ENCODE measurements at places on chromosomes 16 and 17. TPM values are rescaled to one million over a fixed set of nuclear protein-coding genes. Genes with fewer than 3 reads are reported as not detected.
A peak's percentile ranks its signal among the peaks of the same experiment; 100 is the strongest.

ITGAX gene
- 0.28 TPM for total RNA-seq

ADGRG1 gene
- total RNA-seq = 0.57 TPM

TUBD1 gene
- total RNA-seq = 26.4 TPM

CAMKK1 gene
- 6.7 TPM for total RNA-seq

CCL16 gene
- total RNA-seq = not detected

GRCh38 chr17:4980644-4981216 lies 6.7 kb downstream of the CAMTA2 start:
- H3K4me1 ChIP-seq = peaks cover 4% of the 10 kb centered on the region
- no peak overlapping the region for H3K27ac ChIP-seq
- peaks cover 12% of the 10 kb centered on the region for H3K27me3 ChIP-seq
- no peaks in the 10 kb centered on the region for H3K36me3 ChIP-seq
- H3K4me3 ChIP-seq = peak overlapping the region; percentile 52

- no peak overlapping the region for H3K27ac ChIP-seq
- no peaks in the 10 kb centered on the region for H3K27me3 ChIP-seq
These were observed 442.6 kb upstream of the HSBP1 start for GRCh38 chr16:83365166-83365565.

DNA sequence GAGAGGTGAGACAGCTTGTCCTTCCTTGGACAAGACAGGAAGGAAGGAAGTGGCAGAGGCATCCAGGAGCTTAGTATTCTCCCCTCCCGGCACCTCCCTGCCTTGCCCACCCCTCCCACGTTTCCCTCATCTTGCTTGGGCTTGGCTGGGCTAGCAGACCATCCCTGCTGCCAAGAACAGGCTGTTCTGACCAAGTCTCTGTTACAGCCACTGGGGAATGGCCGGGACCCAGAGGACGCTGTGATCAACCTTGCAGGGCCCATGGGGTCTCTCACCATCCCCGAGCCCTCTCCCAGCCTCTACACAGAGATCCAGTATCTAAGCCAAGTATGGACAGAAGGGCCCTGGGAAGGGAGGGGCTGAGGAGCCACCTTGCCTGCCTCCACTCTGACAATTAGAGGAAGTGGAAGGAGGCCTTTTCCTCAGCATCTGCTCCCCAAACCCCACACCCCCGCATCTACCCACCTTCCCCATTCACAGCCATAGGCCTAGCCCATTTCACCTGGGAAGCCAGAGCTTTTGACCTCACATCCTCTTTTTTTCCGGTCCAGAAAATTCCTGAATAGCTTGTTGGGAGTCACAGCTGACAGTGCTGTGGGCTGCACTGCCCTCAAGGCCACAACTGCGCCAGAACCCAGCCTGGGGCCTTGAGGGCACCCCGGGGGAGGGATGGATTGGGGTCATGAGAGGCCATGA lies 14.1 kb downstream of the CD300LG start:
- H3K27me3 ChIP-seq = no peaks in the 10 kb centered on the region
- H3K36me3 ChIP-seq = no peaks in the 10 kb centered on the region
- no peaks in the 10 kb centered on the region for H3K4me1 ChIP-seq
- H3K27ac ChIP-seq = no peak overlapping the region
- no peak for DNase-seq

GRCh38 chr17:65013613-65014391 lies 42.7 kb downstream of the GNA13 start:
- no peak overlapping the region for H3K27ac ChIP-seq
- H3K36me3 ChIP-seq = peaks cover 7% of the 10 kb centered on the region
- H3K27me3 ChIP-seq = no peaks in the 10 kb centered on the region
- no peaks in the 10 kb centered on the region for H3K4me1 ChIP-seq
- H3K4me3 ChIP-seq = no peak overlapping the region

DNA sequence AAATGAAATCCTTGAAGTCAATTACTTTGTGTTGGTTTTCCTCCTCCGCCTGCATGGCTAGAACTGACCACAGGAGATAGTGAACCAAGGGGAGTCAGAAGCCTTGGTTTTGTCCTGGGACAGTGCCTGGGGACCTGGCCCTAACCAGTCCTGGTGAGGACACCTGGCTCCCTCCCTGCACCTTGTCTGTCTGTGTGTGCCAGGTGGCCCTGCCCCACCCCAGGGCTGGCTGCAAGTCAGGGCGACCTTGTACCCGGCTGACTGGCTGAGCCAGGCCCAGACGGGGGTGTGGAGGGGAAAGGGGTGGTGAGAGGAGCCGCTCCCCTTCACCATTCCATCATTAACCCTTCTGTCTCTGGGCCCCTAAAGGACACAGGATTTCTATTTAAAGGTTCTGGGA lies 3.4 kb downstream of the RAPGEFL1 start:
- no peak overlapping the region for H3K27ac ChIP-seq
- H3K4me3 ChIP-seq = no peak overlapping the region
- peaks cover 7% of the 10 kb centered on the region for H3K36me3 ChIP-seq
- no peaks in the 10 kb centered on the region for H3K27me3 ChIP-seq
- DNase-seq = no peak

- no peaks in the 10 kb centered on the region for H3K4me1 ChIP-seq
- peaks cover 6% of the 10 kb centered on the region for H3K27me3 ChIP-seq
- H3K36me3 ChIP-seq = no peaks in the 10 kb centered on the region
- no peak overlapping the region for H3K27ac ChIP-seq
These were observed 19.8 kb upstream of the ADCY7 start for GRCh38 chr16:50246299-50247122.

DNA sequence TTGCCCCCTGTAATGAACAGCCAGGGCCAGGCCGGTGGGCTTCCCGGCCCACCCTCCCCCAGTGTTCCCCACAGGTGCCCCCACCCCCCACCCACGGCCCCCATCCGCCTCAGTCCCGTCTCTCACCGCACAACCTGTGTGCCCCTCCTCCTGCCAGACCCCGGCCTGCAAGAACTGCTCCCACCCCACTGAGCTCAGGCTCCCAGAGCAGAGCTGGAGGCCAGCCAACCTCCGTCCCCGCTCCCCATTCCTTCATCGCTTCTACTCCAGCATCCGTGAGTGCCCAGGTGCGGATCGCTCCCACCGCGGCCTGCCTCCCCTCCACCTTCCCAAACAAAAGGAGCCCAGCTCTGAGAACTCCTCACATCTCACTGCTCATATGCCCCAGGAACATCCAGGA lies 4.2 kb downstream of the MVD start:
- DNase-seq = no peak
- H3K4me1 ChIP-seq = peaks cover 3% of the 10 kb centered on the region
- no peaks in the 10 kb centered on the region for H3K27me3 ChIP-seq
- no peak overlapping the region for H3K27ac ChIP-seq
- H3K36me3 ChIP-seq = peaks cover 28% of the 10 kb centered on the region

GRCh38 chr16:56355786-56356275 lies 69.5 kb downstream of the AMFR start:
- no peaks in the 10 kb centered on the region for H3K4me1 ChIP-seq
- H3K4me3 ChIP-seq = no peak overlapping the region
- DNase-seq = peak; percentile 25
- no peak overlapping the region for H3K27ac ChIP-seq

- no peaks in the 10 kb centered on the region for H3K4me1 ChIP-seq
- H3K4me3 ChIP-seq = no peak overlapping the region
- no peak for DNase-seq
- no peaks in the 10 kb centered on the region for H3K36me3 ChIP-seq
- H3K27me3 ChIP-seq = no peaks in the 10 kb centered on the region
These were observed 44.6 kb upstream of the KCNJ2 start for GRCh38 chr17:70124723-70125122.

DNA sequence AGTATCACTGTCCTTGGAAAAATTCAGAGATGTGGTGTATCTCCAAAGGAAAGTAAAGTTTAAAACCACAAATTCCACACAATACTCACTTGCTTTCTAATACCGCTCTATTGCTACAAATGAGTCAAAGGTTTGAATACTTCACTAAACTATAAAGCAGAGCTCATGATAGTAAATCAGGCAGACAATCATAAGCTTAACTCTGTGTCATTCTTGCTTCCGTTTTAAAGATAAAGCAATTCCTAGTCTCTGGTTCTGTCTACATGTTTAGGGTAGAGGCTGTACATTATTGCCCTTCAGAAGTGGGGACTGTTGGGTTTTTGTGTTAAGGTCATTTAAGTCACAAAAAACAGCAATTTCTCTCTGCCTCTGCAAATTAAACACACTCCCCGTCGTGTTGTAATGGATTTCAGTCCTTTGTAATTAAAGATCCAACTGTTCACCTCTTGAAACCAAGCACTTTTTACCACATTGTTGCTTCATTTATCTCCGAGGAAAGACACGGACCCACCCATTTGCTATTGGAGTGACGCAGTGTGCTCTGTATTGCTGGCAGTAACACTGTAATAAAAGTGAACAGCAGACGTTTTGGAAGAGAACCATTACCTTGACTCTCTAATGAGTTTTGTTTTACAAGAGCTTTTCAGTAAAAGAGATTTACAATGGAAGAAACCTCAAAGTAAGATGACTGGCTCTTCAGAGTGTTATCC lies 83.1 kb upstream of the CNTNAP4 start:
- no peak overlapping the region for H3K27ac ChIP-seq
- no peaks in the 10 kb centered on the region for H3K27me3 ChIP-seq
- no peak overlapping the region for H3K4me3 ChIP-seq
- H3K36me3 ChIP-seq = no peaks in the 10 kb centered on the region
- no peak for DNase-seq

GRCh38 chr16:78866521-78866920 lies 734.0 kb downstream of the MAF start:
- no peak overlapping the region for H3K4me3 ChIP-seq
- H3K27me3 ChIP-seq = no peaks in the 10 kb centered on the region
- H3K36me3 ChIP-seq = no peaks in the 10 kb centered on the region
- no peaks in the 10 kb centered on the region for H3K4me1 ChIP-seq
- no peak overlapping the region for H3K27ac ChIP-seq
- no peak for DNase-seq

DNA sequence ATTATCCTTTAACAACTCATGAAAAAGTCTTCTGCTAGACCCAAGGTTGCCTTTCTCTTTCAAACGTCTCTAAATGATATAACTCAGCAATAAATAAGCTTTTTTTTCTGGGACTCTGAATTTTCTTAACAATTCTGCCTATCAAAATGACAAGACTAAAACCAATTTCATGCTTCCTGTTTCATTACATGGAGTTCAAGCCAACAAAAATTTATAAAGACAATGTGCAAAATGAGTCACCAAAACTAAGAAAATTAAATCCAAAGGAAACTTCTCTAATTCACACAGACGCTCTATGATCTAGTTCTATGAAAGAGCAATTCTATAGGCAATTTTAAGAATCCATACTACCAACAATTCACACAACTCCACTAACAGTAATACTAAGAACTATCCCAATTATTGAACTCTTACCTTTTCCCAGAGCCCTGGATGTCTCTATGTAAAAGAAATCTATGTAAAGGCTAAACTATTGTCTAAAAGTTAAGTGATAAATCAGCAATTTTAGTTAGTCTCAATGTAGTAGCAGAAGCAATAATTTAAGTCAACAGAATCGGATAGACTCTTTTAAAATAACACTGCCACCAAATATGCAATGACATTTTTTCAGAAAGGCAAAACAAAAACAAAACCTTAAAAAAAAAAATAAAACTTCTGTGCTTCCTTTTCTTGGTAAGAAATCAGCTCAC lies 44.2 kb downstream of the ZZEF1 start:
- no peak overlapping the region for H3K4me3 ChIP-seq
- H3K36me3 ChIP-seq = peaks cover 53% of the 10 kb centered on the region
- no peaks in the 10 kb centered on the region for H3K4me1 ChIP-seq
- no peak for DNase-seq
- no peak overlapping the region for H3K27ac ChIP-seq
- no peaks in the 10 kb centered on the region for H3K27me3 ChIP-seq

DNA sequence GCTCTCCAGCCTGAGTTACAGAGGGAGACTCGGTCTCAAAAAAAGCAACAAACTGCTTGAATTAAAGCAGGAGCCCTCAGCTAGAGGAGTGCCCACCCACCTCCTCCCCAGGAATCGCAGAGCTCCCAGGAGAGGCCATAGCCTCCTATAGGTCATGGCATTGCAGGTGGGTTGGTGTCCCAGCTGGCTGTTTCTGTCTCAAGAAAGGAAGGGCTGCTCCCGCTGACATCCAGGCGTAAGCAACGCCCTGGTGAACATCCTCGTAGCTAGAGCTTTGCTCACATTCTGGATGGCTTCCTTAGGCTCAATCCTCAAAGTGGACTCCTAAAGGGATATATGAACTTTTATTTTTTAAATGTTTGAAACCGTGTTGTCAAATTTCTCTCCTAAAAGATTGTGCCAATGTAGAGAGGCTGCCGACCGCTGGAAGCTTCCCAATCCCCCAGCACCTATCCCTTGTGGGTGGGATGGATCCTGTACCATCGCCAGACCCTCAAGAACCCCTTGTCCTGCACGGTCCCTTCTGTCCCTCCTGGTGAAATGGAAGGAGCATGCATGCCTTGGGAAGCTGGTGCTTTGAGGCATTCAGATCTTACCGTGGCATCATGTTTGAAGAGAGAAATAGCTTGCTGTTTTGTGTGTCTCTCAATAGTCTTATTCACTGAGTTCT lies 5.9 kb downstream of the NLRC5 start:
- H3K36me3 ChIP-seq = no peaks in the 10 kb centered on the region
- H3K27me3 ChIP-seq = no peaks in the 10 kb centered on the region
- no peaks in the 10 kb centered on the region for H3K4me1 ChIP-seq
- no peak for DNase-seq
- no peak overlapping the region for H3K4me3 ChIP-seq
- no peak overlapping the region for H3K27ac ChIP-seq

DNA sequence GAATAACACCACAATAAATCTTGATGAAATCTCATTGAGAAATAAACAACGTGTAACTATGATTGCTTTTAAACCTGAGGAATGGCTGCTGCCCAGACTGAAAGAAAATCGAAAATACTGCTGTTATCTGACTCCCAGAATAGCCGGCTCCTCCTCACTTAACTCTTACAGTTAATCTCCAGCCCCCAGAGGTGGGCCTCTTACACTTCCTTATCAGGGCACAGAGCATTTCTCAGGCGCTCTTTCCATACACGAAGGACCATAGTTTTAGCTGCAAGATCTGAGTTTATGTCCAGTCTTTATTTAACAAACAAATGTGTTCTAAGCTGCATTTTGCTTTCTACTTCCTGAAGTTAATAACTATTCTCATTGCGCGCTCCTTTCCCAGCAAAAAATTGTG lies 206.9 kb downstream of the MAP2K4 start:
- no peaks in the 10 kb centered on the region for H3K36me3 ChIP-seq
- DNase-seq = no peak
- H3K4me3 ChIP-seq = no peak overlapping the region
- H3K27me3 ChIP-seq = no peaks in the 10 kb centered on the region

GRCh38 chr17:82492643-82493225 lies 26.8 kb upstream of the FOXK2 start:
- H3K4me3 ChIP-seq = no peak overlapping the region
- H3K36me3 ChIP-seq = peaks cover 5% of the 10 kb centered on the region
- DNase-seq = no peak
- H3K27ac ChIP-seq = no peak overlapping the region

DNA sequence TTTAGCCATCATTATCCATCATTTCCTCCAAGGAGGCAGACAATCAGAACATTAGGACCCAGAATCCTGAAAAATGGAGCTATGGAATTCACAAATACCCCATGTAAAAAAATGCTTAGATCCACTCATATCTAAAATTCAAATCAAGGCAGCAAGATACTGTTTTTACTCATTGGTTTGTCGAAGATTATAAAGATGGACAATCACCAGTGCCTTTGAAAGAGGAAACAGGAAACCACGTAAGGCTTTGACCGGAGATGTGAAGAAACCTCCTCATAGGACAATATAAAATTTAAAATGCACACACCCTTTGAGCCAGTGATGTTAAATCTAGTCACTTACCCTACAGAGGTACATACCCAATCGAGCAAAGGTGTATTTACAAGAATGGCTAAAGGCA lies 130.0 kb downstream of the XYLT1 start:
- DNase-seq = no peak

- no peaks in the 10 kb centered on the region for H3K27me3 ChIP-seq
- peaks cover under 1% of the 10 kb centered on the region for H3K4me1 ChIP-seq
- no peak overlapping the region for H3K4me3 ChIP-seq
- no peaks in the 10 kb centered on the region for H3K36me3 ChIP-seq
- H3K27ac ChIP-seq = no peak overlapping the region
- DNase-seq = no peak
These were observed 50.1 kb upstream of the MYH10 start for GRCh38 chr17:8680466-8681169.
